ENCODE measurements at places on chromosomes 3 and 15.

DNA sequence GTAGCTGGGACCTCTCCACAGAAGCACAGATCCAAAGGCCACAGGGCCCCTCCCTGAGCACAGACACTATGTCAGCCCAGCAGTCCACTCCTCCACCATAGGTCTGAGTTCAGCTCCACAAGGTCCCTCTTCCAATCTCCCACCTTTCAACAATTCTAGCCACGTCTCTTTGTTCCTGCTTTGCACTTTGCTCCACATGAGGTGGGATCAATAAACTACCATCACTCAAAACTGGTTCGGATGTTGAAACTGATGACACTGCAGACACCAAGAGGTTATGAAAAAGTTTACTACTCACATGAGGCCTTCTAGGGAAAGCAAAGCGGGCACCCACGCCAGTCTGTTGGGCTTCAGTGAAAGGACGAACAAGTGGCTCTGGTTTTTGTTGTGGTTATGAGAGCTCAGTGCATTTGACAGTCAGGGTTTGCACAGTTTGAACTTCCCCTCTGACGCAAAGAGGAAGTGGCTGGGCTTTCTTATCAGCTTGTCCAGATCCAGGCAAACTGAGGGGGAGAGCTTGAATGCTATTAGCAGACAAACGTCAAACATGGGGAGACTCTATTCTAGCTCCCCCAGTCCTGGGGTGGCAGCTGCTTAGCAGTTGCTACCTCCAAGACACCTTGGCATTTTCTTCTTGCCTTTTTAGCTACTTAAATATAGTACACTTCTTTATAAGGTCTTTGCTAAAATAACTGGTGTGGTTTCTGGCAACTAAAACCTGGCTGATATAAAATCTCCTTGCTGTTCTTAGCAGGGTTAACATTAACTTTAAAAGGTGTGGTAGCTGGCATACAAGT, 37.8 kb downstream of the ZNF445 start:
- DNase-seq: no peak

DNA sequence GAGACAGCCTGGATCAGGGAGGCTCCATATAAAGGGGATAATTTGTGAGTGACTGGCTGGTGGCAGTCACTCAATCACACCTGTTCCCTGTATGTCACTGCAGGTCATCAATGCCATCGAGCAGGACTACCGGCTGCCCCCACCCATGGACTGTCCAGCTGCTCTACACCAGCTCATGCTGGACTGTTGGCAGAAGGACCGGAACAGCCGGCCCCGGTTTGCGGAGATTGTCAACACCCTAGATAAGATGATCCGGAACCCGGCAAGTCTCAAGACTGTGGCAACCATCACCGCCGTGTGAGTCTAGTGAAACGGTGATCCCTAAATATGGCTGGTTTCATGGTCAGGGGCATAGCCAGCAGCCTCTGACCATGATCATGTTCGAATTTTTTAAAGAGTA, 453.2 kb downstream of the EPHB1 start:
- no peak for DNase-seq

DNA sequence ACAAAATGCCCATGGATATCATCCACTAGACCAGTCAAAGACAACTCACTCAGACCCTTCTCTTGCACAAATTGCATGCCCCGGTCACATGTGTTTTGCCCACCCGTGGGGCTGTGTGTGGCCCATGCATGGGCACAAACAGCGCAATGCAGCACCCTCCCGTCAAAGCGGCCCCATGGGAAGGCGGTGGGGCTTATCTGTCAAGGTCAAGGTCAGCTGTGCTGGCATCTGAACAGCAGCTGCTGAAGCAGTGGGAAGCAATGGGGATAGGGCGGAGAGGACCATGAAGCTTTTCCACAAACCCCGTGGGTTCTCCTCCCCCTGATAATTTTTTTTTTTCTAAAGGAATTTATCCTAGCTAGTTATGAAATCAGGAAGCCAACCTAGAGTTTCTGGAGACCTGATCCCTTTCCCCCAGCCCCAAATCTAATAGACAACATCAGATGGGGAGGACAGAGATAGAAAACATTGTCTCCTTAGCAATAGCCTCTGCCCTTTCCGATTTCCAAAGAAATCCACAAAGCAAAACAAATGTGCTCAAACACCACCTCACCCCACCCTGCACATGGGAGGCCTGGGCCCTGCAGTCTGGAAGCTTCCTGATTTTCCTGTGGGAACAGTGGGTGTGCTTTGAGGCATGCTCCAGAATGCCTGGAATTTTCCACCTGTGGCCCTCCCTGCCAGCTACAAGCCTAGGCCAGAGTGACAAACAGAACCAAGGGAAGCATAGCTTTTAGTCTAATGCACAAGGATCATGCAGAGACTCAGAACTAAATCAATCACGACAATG, 84.4 kb downstream of the BDH1 start:
- DNase-seq: no peak

GRCh38 chr15:92184142-92184541, 209.5 kb upstream of the ST8SIA2 start:
- no peak for DNase-seq

DNA sequence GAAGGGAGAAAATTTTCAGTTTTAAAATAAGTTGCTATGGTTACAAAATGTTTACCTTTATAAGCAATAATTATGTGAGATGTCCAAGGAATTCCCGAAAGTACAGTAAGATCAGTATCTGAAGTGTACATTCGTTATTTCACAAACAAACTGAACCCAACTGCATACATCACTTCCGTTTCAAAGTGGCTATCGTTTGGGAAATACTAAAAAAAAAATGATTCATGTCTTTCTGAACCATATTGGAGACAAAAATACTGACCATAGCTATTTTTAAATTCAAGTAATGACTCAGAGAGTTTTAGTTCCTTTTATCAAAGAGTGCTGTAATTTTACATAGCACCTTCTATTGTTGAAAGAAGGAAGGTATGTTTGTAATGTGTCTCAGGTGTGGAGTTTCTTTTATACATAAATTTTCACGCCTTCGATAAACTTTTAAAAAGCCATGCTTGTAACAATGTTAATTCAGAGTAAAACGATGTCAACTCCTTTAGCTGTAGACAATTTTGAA, 8.0 kb upstream of the ANKRD28 start:
- no peak for DNase-seq

DNA sequence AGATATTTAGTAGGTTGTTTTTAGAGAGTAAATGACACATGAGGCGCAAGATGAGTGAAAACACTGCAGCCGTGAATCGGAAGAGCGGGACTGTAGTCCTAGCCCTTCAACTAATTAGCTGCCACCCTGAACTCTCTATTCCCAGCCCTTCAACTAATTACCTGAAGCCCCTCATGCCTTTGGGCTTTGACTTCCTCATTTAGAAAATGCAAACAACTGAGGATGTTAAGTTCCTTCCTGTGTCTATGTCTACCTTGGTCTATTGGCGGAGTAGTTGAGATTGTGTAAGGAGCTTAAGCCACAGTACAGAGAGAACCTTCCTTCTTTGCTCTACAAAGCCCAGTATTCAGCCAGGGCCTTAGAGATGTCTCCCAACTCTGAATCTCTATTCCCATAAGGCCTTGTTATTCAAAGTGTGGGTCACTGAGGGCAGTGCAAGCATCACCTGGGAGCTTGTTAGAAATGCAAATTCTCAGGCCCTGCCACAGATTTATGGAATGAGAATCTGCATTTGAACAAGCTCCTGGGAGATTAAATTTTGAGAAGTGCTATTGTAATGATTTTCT, 71.8 kb upstream of the SCN5A start:
- DNase-seq: no peak

GRCh38 chr15:43511012-43511885, 6.2 kb upstream of the MAP1A start:
- DNase-seq: no peak

- no peak for DNase-seq
These were observed 92.4 kb downstream of the OXNAD1 start for GRCh38 chr3:16357186-16358121.

DNA sequence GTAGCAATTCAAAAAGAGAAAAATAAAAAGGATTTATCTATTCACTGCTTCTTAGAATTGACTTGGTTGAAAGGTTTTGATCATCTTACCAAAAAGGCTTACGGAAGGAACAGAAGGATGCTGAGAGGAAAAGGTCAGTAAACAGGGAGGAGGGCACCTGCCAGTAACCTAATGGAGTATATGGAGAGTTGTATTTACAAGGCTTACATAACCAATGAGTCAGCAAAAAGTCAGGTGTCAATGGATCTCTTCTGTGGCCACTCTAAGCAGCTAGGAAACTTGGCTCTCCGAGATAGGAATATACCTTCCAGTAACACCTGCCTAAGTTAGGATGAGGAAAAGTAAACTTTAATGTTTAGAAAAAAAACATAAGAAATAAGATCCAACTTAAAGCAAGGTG, 80.5 kb upstream of the PLXND1 start:
- no peak for DNase-seq

- DNase-seq: no peak
These were observed 79.1 kb upstream of the CGNL1 start for GRCh38 chr15:57297163-57297593.

- no peak for DNase-seq
These were observed 99.3 kb downstream of the BDH1 start for GRCh38 chr3:197456261-197457091.

DNA sequence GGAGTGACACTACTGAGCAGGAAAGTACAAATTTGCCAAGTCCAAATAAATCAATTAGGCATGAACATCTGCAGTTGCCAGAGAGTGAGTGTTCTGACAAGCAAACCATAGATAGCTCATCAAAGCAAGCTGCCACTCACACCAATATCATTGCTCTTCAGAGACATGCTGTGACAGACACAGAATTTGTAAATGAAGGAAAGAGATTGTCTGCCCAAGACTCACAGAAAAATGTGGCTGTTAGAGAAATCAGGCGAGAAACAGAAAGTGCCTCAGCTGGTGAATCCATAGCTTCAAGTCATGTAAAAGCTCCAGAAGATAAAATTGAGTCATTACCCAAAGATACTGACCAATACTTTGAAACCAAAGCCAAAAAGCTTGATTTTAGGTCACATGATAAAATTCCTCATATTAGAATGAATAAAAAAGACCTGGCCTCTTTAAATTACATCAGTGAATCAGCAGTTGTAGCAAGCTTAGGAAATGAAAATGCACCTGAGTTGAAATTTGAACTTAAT, 50.8 kb downstream of the CRYBG3 start:
- no peak for DNase-seq

- DNase-seq: no peak
These were observed 59.9 kb downstream of the OXSM start for GRCh38 chr3:25849641-25850385.

GRCh38 chr3:122101646-122102045, 46.5 kb downstream of the CD86 start:
- DNase-seq: no peak

DNA sequence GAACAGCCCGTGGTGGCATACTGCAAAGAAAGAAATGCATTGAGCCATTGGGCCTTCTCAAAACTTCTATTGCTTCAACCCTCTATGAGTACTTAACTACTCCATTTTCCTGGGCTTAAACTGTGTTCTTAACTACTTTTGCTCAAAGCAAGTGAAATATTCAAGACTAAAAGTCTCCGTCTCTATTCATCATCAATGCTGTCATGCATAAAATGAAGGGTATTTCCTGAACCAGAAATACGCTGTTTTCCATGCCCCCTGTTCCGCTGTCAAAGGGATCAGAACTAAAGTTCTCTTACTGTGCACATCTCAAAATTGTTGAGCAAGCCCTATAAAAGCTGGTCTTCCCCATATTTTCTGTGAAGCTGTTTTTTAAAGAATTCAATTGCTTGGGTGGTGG, 20.3 kb downstream of the SIAH2 start:
- DNase-seq: no peak

DNA sequence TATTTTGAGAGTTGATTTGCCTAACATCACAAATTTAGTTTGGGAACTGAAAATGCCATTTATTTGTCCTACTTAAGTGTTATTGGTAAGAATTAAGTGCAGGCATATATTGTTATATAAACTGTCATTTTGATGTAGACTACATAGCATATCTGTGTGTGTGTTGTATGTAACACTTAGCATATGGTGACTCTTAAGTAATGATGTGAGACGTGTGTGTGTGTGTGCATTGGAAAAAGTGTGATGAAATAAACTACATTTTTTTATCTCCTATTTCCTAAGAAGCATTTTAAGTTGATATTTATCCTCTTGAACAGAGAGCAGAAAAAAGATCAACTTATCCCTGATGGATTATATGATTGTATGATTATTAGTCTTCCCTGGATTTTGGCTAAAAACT, 588.2 kb upstream of the SUCLG2 start:
- no peak for DNase-seq

GRCh38 chr15:30072630-30073029, 10.1 kb upstream of the GOLGA8J start:
- no peak for DNase-seq

DNA sequence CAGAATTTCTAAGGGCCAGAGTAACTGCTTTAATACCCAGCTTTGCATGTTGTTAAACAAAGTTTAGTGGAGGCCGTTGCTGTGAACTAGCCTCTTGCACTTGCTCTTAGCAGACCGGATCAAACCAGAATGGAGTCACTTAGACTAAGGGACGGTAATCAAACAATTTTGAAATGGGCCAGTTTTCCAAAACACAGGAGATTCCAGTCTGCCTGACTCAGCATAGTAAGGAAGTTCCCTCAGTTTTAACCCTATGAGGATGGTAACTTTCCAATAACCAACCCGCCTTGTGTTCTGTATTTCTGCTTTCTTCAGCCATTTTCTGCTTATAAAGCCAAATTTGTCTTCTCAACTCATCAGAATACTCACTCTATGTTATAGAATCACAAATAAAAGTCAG, 77.2 kb upstream of the WDR72 start:
- no peak for DNase-seq

DNA sequence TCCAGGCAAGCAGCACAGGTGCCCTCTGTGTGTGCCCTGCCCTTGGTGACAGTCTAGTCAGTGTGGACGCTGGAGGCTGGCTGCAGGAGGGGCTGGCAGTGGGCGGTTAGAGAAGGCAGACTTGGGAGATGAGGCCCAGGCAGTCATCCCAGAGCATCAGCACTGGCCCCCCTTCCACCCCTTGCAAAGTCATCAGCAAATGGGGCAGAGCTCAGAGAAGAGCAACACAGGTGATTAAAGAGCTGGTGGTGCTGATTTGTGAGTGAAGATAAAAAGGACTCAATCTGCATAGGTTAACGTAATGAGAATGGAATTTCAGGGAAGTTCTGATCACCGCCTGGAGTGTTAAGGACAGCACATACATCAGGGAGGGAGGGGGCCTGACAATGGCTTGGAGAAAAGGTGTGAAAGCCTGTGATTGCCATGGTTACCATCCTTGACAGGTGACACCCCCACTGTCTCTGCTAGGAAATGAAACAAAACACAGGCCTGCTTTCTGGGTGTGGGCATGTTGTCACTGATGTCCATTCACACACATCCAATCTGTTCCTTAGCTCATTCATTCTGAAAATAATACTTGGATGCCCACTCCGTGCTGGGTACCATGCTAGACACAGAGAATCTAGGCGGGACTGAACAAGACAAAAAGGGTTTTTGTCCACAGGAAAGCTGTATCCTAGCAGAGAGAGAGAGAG, 269.6 kb upstream of the ST8SIA2 start:
- DNase-seq: no peak

GRCh38 chr3:106482451-106482850, 613.6 kb upstream of the CBLB start:
- no peak for DNase-seq

DNA sequence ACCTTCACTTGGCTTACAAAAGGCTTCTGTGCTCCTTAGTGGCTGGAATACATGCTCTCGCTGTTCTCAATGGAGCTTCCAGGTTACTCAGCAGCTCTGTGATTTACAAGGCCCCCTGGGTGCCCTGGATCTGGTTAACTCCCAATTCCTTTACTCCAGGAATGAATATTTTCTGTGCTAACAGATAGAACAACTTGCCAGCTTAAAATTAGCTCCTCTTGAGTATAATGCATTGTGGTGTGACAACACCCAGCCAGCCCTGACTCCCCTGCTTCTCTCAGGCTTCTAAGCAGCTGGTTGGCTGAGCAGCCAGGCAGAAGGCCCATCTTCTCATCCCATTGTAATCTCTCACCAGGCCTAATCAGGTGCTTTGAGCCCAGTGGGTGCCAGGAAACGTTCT, 246.4 kb downstream of the ALCAM start:
- no peak for DNase-seq
